Occipital lobe (tissue), 3 donors: ENCODE measurements at places on chromosomes 5 and 9. TPM values are rescaled to one million over a fixed set of nuclear protein-coding genes. Genes with fewer than 3 reads are reported as not detected.

GRCh38 chr9:70477146-70477745 lies 62.8 kb upstream of the KLF9 start:
- no peak for DNase-seq

GRCh38 chr9:99178912-99179872 lies 42.5 kb downstream of the ALG2 start:
- DNase-seq: no peak

DNA sequence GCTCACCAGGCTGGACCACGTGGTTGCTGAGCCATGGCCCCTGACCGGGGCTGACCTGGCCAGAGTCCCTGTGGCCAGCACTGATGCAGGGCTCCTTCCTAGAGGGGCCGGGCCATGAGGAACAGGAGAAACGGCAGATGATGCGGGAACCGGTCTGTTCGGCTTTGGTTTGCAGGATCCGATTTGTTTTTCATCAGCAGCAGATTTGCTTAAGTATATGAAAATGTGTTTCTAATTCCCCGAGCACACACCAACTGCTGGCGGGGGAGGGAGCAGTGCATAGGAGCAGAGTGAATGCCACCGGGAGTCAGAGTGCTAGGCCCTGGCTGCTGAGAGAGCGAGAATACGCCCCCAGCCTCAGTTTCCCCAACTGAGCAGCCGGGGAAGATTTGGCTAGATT lies 13.6 kb downstream of the NTNG2 start:
- no peak for DNase-seq

- DNase-seq: no peak
Observed at GRCh38 chr5:37888476-37888875, 48.6 kb upstream of the GDNF start.

- DNase-seq: no peak
Observed at GRCh38 chr5:168879929-168880328, 300.8 kb upstream of the PANK3 start.

DNA sequence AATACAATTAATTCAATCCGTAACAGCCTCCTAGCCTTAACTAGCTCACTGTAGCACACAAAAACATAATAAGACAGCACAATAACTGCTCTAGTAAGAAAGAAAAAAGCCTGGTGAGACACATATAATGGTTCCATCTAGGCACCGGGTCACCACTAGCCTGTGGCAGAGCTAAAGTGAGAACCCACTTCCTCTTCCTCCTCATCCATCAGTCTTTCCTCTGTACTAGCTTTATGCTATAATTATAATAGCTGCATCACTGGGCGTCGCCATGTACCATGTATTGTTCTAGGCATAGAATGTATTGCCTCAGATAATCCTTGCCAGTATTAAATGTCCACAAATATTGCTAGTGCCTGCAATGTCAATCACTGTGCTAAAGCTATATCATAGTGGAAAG lies 23.1 kb downstream of the ADRB2 start:
- no peak for DNase-seq

The CCDC112 gene
- total RNA-seq: 80.5 TPM
